ENCODE measurements at places on chromosomes 3 and 15.

GRCh38 chr15:26773917-26774316 is 1.1 kb upstream of the GABRB3 start:
- DNase-seq = no peak

DNA sequence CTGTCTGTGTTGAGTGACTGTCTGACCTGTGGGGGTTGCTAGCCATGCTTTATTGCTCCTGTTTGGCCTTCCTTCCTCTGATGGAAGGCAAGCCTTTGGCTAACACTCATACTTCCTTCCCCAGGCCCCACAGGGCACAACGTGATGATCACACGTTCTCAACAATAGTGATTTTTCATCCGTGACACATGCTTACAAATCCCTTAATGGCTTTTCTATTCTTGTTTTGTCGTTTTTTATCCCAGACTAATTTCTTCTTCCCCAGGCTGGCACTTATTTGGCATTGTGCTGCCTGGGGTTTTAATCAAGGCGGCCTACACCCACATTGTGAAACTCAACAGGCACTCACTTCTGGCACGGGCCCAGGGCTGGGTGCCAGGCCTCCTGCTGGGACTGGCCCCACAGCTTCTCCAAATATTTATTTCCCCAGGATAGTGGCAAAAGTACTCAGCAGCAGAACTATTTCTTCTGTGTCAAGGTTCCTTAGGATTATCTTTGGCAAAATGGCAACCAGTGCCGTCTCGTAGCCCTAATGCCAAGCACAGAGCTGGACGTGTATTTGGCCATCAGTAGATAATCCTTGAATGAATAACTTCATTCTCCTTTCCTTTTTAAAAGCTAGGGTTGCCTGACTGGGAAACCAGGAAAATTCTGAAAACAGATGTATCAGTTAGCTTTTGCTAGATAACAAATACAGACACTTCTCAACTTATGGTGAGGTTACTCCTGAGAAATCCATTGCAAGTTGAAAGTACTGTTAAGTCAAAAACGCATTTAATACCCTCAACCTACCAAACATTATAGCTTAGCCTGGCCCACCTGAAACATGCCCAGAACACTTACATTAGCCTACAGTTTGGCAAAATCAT is 30.6 kb downstream of the CMTM7 start:
- DNase-seq = no peak

DNA sequence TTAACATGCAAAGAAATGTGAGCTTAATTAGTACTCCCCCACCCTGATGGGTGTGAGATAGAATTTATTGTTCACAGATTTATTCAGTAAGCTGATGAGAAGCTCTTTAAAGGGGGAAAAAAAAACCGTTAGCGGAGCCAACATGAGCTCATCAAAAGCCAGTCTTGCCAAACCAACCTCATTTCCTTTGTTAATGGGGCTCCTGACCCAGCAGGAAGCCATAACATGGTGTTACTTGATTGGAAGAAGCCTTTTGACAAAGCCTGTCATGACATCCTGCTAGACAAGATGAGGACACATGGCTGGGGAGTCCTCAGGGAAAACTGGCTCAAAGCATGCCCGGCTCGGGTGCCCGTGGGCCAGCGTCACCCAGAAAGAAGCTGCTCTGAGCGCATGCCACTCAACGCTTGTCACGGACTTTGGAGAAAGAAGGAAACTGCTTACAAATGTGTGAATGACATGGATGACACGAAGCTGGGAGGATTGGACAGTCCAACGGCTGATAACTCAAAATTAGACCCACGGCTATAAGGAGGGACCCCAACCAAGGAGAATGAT is 64.6 kb downstream of the SLCO2A1 start:
- DNase-seq = no peak

DNA sequence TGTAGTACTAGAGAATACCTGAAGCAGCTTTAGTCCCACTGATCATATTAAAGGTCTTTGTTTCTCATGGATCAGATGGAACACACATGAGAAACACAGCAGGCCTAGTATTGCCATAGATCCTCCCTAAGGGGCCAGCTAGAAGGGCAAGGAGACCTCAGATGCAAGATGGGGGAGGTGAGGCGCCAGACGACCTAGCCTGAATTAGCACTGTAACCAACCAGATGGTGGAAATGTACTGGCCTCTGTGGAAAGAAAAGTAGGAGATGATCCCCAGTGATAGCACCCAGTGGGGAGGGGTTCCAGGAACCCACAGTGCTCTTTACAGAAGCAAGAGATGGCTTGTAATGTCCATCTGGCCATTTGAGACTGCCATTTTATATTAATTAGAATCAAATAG is 138.2 kb upstream of the ZNF385D start:
- no peak for DNase-seq

GRCh38 chr3:43921056-43921648 is 230.4 kb downstream of the ABHD5 start:
- DNase-seq = no peak

GRCh38 chr3:65627062-65627461 is 411.7 kb downstream of the MAGI1 start:
- DNase-seq = no peak

GRCh38 chr3:167394003-167394402 is 13.9 kb upstream of the ZBBX start:
- no peak for DNase-seq

- DNase-seq = no peak
Measured at GRCh38 chr3:195104340-195104739, 166.6 kb downstream of the XXYLT1 start.

DNA sequence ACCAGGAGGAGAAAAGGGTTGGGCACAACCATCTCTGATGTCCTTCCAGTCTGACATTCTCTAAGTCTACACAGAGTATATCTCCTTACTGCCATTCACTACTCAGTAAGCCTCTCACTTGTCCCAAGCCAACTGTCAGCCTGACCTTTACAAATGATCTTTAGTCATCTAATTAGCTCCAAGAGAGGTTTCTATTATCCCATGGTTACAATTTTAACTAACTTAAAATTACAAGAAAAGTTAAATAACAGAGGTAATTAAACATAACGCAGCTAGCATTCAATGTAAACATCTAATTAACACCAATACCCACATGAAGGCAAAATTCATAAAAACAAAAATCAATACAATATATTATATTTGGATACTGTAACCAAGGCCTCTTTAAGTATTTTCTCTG is 126.9 kb downstream of the LSAMP start:
- no peak for DNase-seq

GRCh38 chr15:90558171-90558573 is 28.4 kb downstream of the CRTC3 start:
- no peak for DNase-seq

- DNase-seq = no peak
Measured at GRCh38 chr3:123331006-123331405, 117.9 kb downstream of the ADCY5 start.

DNA sequence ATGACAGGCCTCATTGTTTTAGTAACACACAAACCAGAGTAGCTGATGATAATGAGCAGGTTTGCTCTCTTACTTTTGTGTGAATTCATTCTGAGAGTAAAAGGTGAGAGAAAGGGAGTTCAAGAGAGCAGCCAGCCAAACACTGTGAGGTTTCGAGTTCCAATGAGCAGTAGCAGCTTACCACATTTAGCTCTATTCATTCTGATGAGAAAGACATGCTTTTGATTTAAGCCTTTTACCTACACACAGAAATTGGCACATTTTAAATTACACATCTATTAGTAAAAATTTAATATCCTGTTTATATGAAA is 28.0 kb downstream of the GLDN start:
- DNase-seq = no peak

All from naive thymus-derived CD8-positive, alpha-beta T cell (primary cell).